ENCODE measurements at places on chromosomes 1 and 21.
A peak's percentile ranks its signal among the peaks of the same experiment; 100 is the strongest.

GRCh38 chr1:31828341-31828740, 12.5 kb upstream of the SPOCD1 start:
- no peaks in the 10 kb centered on the region for H3K4me1 ChIP-seq
- no peak overlapping the region for H3K4me3 ChIP-seq
- H3K27ac ChIP-seq, result no peak overlapping the region
- no peaks in the 10 kb centered on the region for H3K36me3 ChIP-seq

DNA sequence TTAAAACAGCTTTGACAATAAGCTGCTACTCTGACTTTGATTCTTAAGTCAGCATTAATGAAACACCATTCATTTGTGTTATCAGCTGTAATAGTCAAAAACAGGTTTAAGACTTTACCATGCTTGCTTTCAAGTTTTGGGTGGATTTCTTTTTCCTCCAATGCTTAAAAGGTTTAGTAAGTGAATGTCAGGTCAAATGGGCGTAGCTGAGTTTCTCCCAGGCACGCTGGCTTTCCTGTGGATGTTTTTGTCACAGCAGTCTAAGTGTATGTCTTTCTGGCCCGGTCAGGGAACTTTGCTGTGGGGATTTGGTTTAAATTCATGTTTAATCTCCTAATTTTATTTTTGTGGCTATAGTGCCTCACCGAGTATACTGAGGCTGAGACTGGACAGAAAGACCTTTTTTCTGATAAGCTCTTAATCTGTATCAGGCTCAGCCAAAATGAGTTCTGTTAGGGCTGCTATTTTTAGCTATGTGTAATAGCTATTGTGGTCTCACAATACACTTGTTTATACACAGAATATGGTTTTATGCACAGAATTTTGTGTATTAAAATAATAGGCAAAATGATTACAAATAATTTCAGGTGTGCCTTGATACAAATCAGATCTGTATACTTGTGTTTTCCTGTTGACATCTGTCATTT, 292.8 kb downstream of the DISC1 start:
- no peak overlapping the region for H3K27ac ChIP-seq
- no peaks in the 10 kb centered on the region for H3K36me3 ChIP-seq
- no peak for DNase-seq
- no peaks in the 10 kb centered on the region for H3K27me3 ChIP-seq
- H3K4me3 ChIP-seq, result no peak overlapping the region
- peaks cover 14% of the 10 kb centered on the region for H3K4me1 ChIP-seq

GRCh38 chr1:51535006-51535592, 16.0 kb upstream of the EPS15 start:
- no peaks in the 10 kb centered on the region for H3K4me1 ChIP-seq
- no peaks in the 10 kb centered on the region for H3K27me3 ChIP-seq
- H3K4me3 ChIP-seq, result no peak overlapping the region
- H3K36me3 ChIP-seq, result no peaks in the 10 kb centered on the region
- no peak overlapping the region for H3K27ac ChIP-seq

- peak; percentile 50 for DNase-seq
- no peak overlapping the region for H3K27ac ChIP-seq
- peaks cover 13% of the 10 kb centered on the region for H3K27me3 ChIP-seq
- H3K4me1 ChIP-seq, result no peaks in the 10 kb centered on the region
Measured at GRCh38 chr1:1627261-1627828, 4.6 kb upstream of the MMP23B start.

DNA sequence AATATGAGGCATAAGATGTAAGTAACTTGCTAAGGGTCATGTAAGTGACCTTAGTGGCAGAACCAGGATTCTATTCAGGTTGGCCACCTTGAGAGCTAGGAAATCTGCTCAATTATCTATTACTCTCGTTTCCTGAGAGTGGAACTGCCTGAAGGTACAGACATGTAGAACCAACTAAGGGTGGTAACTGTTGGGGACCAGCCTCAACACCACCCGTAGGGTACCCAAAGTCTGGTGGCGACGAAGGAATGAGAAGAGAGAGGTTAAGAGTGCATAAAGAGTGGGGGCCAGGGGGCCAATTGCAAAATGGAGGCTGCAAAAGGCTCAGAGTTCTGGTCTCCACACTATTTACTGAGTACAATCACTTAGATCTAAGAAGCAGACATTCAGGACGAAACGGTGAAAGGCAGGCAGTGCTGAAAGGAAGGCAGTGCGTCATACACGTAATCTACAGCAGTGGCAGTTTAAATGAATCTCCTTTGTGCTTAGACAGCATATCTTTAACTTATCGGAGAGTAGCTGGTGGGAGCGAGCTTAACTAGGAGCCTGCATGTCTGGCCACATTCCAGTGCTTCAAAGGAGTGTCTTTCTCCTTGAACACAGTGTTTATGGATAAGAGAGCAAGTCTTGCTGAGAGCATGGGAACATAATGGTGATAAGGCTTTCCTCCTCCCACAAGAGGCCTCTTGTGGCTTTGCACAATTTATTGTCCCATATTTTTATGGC, 25.0 kb downstream of the SRSF4 start:
- H3K27me3 ChIP-seq, result no peaks in the 10 kb centered on the region
- H3K27ac ChIP-seq, result peak overlapping the region; percentile 83
- peaks cover 92% of the 10 kb centered on the region for H3K36me3 ChIP-seq
- DNase-seq, result no peak
- no peak overlapping the region for H3K4me3 ChIP-seq
- H3K4me1 ChIP-seq, result no peaks in the 10 kb centered on the region

DNA sequence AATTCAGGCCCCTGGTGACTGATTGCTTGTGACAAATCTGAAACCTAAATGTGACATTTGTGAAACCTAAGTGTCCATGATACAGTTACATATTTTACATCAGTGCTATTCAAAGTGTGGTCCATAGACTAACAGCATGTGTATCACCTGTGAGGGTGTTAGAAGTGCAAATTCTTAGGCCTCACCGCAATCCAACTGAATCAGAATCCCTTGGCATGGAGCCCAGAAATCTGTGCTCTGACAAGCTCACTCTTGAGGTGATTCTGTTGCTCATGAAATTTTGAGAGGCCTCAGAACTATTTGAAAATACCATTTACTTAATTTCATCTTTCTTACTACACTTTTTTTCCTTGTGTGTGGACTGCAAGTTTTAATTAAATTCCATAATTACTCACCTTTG, 587.9 kb downstream of the ADGRL2 start:
- peaks cover 6% of the 10 kb centered on the region for H3K4me1 ChIP-seq
- no peaks in the 10 kb centered on the region for H3K27me3 ChIP-seq
- no peak overlapping the region for H3K27ac ChIP-seq
- no peaks in the 10 kb centered on the region for H3K36me3 ChIP-seq

DNA sequence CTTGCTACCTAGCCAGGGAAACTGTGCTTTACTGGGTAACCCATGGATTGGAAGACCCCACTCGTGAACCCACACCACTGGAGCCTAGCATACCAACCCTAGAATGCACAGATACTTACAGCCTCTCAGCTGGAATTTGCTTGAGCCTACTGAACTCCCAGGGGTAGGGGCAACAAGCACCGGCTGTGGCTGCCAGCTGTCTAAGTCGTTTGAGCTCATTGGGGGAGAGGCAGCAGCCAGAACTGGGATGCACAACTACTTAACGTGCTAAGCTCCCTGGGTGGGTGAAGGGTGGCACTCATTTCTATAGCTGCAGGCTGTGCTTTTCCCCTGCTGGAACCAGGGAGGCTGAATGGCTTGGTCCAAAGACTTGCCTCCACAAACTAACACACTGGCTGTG, 212.4 kb downstream of the ZNF648 start:
- no peak for DNase-seq
- no peak overlapping the region for H3K27ac ChIP-seq
- H3K36me3 ChIP-seq, result no peaks in the 10 kb centered on the region
- peaks cover 6% of the 10 kb centered on the region for H3K27me3 ChIP-seq
- H3K4me3 ChIP-seq, result no peak overlapping the region
- no peaks in the 10 kb centered on the region for H3K4me1 ChIP-seq

DNA sequence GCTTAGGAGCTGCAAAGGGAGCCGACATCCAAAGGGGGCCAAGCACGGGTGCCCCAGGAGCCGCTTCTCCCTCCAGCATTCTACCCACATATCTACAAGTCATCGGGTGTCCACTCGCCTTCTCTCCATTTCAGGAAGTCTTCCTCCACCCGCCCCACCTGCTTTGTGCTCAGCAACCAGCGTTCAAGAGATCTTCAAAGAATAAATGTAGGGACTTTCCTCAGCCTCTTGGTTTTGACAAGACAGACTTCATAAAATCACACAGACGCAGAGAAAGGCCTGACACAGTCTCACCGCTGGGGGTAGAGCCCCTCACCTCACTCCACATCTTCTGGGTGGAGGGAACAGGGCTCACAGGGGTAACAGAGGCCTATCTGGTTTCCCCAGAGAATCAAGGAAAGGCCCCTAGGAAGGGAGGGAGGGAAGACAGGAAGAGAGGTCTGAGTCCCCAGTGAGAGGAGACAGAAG, 49.5 kb downstream of the SSBP3 start:
- no peaks in the 10 kb centered on the region for H3K27me3 ChIP-seq
- peaks cover 89% of the 10 kb centered on the region for H3K36me3 ChIP-seq
- DNase-seq, result no peak
- H3K4me3 ChIP-seq, result peak overlapping the region; percentile 55

DNA sequence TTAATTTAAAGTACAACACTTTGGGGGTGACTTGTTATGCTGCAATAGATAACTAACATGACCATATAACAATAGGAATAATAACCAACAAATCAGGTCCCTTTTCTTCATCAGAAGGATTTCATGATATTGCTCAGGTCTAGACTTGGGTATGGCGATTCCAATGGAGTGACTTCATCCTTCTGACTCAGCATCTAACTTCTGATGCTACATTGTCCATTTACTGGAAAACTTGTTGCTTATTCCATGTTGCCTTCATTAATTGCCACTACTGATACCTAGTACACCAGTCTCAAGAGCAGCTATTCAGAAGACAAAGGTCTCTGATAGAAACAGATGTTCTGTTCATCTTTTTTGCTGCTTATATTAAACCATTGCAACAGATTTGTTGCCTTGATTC, 324.3 kb downstream of the TGFB2 start:
- no peak for DNase-seq
- no peaks in the 10 kb centered on the region for H3K36me3 ChIP-seq
- peaks cover 4% of the 10 kb centered on the region for H3K4me1 ChIP-seq
- no peaks in the 10 kb centered on the region for H3K27me3 ChIP-seq
- no peak overlapping the region for H3K4me3 ChIP-seq
- H3K27ac ChIP-seq, result no peak overlapping the region

DNA sequence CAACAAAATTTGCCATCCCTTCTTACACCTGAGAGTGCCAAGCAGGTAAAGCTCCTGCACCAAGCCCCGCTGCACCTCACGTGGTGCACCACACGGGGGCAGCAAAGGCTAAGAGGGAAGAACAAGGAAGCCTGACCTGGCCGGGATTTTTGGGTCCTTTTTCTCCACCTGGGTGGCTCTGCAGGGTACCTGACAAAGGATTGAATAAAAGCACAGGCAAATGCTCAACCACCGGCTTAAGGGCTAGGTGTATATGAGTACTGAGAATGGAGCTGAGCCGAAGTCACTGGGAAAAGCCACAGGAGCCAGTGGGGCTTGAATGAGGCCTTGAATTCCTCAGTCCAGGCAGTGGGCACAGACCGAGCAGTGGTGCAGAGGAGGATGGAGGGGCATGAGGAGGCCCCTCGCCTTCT, 36.4 kb downstream of the ZNF697 start:
- peaks cover 4% of the 10 kb centered on the region for H3K4me1 ChIP-seq
- H3K27me3 ChIP-seq, result no peaks in the 10 kb centered on the region
- DNase-seq, result peak; percentile 98
- H3K4me3 ChIP-seq, result no peak overlapping the region
- no peak overlapping the region for H3K27ac ChIP-seq

DNA sequence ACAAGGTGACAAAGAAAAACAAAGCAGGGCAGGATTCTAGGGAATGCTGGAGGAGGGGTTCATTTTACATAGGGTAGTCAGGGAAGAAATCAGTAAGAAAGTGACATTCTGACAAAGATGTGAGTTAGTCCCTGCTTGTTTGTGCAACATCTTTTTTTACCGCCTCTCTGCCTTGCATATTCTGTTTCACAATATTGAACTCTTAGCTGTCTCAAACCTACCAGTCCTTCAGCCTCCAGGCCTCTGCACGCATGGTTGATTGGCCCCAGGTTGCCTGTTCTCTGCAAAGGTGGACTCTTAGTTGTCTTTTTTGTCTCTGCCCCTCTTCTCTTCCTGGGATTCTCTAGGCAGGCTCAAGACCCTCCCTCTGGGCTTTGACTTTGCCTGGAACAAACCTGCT, 152.2 kb upstream of the RUNX1 start:
- H3K4me3 ChIP-seq, result no peak overlapping the region
- no peaks in the 10 kb centered on the region for H3K36me3 ChIP-seq
- no peak for DNase-seq
- H3K27me3 ChIP-seq, result no peaks in the 10 kb centered on the region
- H3K27ac ChIP-seq, result no peak overlapping the region

DNA sequence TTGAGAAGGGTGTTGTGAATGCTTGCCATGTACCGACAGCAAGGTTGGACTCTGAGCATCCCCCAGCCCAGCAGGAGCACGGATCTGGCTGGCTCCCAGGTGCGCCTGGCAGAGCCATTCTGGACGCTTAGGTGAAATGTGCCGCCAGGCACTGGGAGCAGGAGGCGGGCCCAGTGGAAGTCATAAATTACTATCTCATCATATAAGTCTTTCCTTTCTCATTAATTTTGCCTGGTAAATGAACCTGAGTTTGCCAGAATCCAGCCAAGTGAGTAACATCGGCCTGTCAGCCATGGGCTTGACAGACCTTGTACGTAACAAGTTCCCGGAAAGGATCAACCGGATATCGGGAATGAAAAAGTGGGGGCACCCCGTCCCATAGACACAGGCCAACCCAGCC, 179.5 kb upstream of the ARHGEF16 start:
- DNase-seq, result no peak
- no peaks in the 10 kb centered on the region for H3K4me1 ChIP-seq
- H3K27me3 ChIP-seq, result no peaks in the 10 kb centered on the region
- no peaks in the 10 kb centered on the region for H3K36me3 ChIP-seq
- peak overlapping the region; percentile 8 for H3K27ac ChIP-seq

GRCh38 chr1:14061204-14061603, 361.2 kb downstream of the PRDM2 start:
- DNase-seq, result no peak
- H3K27me3 ChIP-seq, result peaks cover under 1% of the 10 kb centered on the region
- no peak overlapping the region for H3K27ac ChIP-seq

DNA sequence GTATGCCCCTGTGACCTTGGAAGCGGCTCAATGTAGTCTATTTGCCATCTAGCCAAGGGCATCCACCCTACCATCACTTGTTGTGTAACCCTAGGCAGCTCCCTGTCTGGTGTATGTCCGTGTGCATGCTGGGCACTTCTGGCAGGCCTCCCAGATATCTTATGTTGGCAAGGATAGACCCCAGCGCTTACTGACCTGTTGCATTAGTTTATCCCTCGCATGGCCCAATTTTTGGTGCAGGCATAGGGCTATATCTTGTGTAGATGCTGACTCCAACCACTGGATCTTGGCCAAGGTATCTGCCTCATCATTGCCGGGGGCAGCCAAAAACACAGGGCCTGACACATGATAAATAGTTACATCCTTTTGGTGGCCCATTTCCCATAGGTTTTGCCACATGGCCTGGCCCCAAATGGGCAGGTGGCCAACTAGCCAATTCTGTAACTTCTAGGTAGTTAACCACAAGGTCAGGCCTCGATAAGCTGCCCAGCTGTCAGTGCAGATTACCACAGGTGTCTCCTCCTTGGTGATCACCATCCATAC, 14.0 kb upstream of the TBX19 start:
- H3K27ac ChIP-seq, result no peak overlapping the region
- no peaks in the 10 kb centered on the region for H3K4me1 ChIP-seq
- DNase-seq, result no peak
- H3K36me3 ChIP-seq, result peaks cover 5% of the 10 kb centered on the region

- DNase-seq, result peak; percentile 77
- no peaks in the 10 kb centered on the region for H3K27me3 ChIP-seq
- H3K4me1 ChIP-seq, result peaks cover 9% of the 10 kb centered on the region
- H3K4me3 ChIP-seq, result no peak overlapping the region
- H3K36me3 ChIP-seq, result no peaks in the 10 kb centered on the region
Measured at GRCh38 chr1:245336149-245336983, 181.6 kb downstream of the KIF26B start.
